MG63 (cell line): ENCODE measurements at places on chromosomes 13 and 19. TPM values are rescaled to one million over a fixed set of nuclear protein-coding genes. Genes with fewer than 3 reads are reported as not detected.

DNA sequence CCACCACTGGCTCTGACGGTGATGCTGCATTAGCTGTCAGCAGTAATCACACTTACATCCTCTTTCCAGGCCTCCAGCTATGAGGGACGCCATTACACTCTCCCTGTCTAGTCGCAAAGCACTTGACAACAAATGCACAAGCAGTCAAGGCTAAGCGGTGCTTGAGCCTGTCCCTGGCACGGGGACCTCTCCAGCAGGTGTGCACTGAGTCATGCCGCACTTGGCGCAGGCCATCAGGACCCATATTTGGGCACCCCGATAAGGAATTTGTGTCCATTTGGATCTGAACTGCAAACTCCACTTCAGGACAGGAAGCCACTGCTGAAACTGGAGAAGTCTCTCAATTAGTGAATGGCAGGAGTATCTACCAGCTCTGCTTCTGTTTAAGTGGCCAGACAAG is 301.9 kb upstream of the OBI1 start:
- no peak for DNase-seq

DNA sequence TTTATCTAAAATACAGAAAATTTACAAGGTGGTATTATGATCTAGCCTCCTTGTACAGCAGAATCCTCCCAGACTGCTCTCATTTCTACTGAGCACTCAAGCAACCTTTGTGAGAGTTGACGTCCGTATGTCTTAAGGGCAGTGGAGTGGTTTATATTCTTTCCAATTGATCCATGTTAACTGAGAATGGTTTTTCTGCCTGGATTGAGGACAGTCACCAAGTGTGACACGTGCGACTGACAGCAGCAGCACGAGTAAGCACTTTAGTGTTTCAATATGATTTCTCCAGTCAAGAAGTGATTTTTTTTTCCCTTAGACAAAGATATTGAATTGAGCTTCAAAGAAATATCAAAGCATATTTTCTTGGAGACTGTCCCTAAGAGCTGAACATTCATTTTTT is 901.7 kb downstream of the PCDH9 start:
- no peak for DNase-seq

DNA sequence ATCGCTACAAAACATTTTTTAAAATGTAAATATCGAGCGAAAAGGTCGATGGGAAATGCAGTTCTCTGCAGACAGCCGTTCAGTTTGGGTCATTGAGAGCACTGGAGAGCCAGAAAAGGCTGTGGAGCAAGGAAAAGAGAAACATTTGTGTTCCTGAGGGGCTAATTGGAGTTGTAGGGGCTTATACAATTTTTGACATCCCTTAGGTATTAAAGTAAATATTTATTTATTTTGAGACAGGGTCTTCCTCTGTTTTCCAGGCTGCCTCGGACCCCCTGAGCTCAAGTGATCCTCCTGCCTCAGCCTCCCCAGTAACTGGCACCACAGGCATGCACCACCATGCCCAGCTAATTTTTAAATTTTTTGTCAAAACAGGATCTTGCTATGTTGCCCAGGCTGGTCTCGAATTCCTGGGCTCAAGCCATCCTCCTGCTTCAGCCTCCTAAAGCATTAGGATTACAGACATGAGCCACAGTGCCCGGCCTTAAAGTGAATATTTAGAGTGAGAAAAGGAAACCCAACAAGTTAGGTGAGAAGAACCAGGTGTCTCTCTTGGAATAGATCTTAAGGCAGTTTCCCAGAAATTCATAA is 825 bp upstream of the YIF1B start:
- no peak for DNase-seq

DNA sequence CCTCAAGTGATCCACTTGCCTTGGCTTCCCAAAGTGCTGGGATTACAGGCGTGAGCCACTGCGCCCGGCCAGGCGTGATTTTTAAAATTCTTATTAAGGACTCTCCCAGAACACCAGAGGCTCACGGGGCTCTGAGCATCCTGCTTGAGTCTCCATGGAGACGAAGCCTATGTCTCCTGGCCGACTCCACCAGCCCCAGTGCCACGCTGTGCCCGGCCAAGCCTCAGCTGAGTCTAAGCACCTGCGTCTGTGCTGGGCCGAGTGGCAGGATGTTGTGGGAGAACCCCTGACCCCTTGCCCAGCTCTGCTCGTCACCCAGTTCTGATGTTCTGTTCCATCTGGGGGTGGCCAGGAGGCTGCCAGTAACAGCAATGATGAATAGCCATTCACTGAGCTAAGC is 3.9 kb upstream of the CELF5 start:
- no peak for DNase-seq

CD177 gene
- 2.7 and 4.9 TPM in 2 replicates for total RNA-seq

- DNase-seq: no peak
Observed at GRCh38 chr13:23098161-23098907, 82.4 kb upstream of the SGCG start.

GRCh38 chr13:89846926-89847585 is 1500.4 kb upstream of the MIR17HG start:
- DNase-seq: no peak

DNA sequence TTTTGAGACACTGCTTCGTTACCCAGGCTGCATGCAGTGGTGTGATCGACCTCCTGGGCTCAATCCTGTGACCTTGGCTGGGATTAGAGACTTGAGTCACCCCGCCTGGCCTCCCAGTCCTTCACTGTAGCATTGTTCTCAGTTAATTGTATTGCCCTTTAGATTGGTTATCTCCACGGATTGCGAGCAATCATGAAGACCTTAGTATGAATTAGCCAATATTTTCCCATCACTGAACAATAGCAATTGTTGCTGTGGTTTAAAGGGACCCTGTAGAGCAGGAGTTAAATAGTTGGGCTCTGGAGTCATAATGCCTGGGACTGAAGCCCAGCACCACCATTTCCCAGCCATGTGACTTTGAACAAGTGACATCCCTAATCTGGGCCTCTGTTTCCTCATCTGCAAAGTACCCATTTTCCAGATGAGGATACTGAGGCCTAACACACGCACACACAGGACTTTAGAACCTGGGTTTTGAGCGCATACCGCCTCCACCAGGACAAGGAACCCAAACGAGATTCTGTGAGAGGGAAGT is 8.4 kb downstream of the PPP1R14A start:
- peak; percentile 39 for DNase-seq

NBEA gene
- total RNA-seq: 0.05 and 0.16 TPM in 2 replicates

CYP4F12 gene
- total RNA-seq: not detected in 2 replicates

- DNase-seq: no peak
Observed at GRCh38 chr13:38803531-38803930, 116.7 kb downstream of the FREM2 start.

GPR12 gene
- total RNA-seq: not detected in 2 replicates

DNA sequence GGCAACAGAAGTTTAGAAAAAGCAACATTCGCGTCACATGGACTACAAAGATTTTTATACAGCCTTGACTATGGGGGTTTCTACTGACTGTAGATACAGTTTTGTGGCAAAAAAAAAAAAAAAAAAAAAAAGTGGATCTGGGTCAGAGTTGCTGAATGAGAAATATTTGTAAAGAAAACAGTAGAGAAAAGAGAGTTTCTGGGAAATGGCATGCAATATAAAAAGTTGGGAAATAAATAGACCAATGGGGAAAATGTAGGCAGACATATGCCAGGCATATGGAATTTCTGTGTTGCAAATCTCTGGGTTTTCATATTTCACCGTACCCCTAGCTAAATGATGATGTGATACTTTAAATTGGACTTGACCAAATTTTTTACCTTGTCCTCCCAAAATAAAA is 315.3 kb downstream of the EFNB2 start:
- DNase-seq: no peak

TMEM190 gene
- not detected in 2 replicates for total RNA-seq

DNA sequence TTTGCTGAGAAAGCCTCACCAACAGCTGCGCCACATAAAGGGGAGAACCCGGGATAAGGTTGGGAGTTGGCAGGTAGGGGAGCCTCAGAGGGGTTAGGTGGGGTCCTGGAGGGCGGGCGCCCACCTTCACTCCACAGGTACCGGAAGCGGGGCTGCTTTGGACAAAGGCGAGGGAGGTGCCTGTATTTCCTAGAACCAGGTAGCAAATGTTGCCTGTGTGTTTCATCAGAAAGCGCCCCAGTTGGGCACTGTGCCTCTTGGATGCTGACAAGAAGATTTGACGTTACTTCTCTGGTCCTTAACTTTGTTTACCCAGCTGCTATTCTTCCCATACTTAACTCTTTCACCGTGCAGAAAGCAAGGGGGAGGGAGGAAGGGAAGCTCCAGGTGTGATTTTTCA is 278.9 kb downstream of the ZNF536 start:
- no peak for DNase-seq

DNA sequence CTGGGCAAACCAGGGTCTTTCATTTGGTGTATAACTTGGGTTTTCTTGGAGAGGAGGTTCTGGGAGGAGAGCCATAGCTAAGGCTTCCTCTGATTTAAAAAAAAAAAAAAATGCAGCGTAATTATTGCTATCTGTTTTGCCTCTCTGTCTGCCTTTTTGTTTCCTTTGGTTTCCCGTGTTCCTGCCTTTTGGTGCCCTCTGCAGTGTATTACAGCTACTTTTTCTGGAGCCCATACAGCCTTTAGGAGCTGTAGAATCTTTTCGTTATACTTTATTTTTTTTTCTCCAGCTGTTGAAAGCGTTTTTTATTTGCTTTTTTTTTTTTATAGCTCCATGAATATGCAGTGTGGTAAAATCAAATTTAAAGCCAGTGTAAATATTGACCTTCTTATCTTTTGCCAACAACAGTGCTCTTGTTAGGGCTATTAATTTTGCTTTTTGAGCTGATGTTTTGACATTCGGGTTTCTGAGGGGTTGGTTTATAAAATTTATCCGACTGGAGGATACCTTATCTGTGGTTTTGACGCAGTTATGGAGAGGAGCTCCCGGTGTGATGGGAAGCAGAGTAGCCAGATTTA is 38.1 kb downstream of the ZNF493 start:
- no peak for DNase-seq

PSPN gene
- total RNA-seq: 0.35 and 0.49 TPM in 2 replicates

GRCh38 chr19:32997716-32998355 is 25.8 kb downstream of the FAAP24 start:
- no peak for DNase-seq

IGFL1 gene
- total RNA-seq: not detected in 2 replicates

GRCh38 chr13:93811071-93811737 is 584.6 kb downstream of the GPC6 start:
- no peak for DNase-seq

- no peak for DNase-seq
Observed at GRCh38 chr13:73842626-73843025, 291.6 kb downstream of the KLF12 start.

- no peak for DNase-seq
Observed at GRCh38 chr13:111184458-111185401, 69.6 kb downstream of the ARHGEF7 start.

- no peak for DNase-seq
Observed at GRCh38 chr13:46810440-46810839, 13.5 kb upstream of the ESD start.

GRCh38 chr19:34337739-34338138 is 27.3 kb upstream of the GPI start:
- DNase-seq: no peak

GRCh38 chr13:32822771-32823170 is 193.5 kb upstream of the KL start:
- no peak for DNase-seq

BRCA2 gene
- total RNA-seq: 6.1 and 11.2 TPM in 2 replicates

DNA sequence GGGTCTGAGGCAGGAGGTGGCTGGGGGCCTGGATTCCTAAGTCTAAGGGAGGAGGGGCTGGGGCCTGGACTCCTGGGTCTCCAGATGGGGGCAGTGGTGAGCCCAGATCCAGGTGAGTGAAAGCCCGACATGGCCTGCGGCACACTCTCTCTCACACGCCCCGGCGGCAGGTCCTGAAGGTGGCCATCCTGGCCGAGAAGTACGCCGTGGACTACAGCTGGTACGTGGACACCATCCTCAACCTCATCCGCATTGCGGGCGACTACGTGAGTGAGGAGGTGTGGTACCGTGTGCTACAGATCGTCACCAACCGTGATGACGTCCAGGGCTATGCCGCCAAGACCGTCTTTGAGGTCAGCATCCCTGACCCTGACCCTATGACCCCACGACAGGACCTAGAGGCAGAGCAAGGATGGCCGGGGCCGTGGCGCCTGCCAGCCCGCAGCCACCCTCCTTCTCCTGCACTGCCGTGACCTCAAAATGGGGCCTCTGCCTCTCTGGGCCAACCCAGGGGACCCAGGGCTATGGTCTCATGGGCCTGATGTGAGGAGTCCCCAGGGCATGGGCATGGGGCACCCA is 13.2 kb downstream of the FUZ start:
- no peak for DNase-seq

DNA sequence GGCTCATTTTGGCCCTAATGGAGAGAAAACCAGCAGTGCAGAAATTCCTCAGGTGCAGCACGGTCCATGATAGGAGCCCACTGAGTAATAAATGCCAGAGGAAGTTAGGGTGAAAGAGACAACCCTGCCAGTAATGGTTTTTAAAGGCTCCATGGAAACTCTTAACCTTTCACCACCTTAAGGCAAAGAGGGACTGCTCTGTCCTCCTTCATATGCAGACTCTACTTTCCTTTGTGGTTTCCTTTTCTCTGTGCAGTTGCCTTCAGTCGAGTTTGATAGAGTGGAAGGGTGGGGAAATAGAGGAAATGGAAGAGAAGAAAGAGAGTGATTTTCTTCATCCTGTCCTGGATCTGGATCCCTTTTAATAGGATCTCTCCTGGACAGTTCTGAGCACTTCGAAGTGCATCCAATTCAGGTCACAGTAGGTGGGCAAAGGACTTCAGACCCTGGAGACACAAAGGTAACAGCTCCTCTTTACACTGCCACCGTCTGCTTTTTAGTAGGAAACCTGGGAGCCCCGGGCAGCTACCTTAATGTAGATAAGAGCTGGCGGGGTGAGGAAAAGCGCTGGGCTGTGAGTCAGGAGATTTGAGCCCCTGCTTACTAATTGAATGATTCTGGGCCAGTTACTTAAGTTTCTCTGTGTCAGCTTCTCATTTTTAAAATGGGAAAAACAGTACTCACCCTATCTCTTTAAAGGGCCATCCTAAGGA is 294.8 kb downstream of the KCNRG start:
- DNase-seq: no peak

GRCh38 chr13:43133792-43134191 is 110.4 kb downstream of the DNAJC15 start:
- no peak for DNase-seq

DNA sequence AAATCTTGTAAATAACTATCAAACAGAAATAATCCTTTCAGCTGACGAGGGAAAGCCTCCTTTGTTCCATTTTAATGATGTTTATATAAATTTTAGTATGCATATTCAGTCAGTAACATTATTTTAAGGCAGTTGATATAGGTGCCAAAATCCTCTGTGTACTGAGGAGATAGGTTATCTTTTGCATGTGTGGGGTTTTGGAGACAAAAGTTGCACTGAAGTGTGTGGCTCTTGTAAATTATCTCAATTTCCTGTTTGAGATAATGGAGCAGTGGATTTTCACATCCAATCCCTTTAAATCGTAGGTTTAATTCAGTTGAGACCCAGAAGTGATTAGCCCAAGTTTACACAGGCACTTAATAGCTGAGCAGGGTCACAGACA is 106.6 kb downstream of the RGCC start:
- no peak for DNase-seq

CAPN12 gene
- total RNA-seq: not detected in 2 replicates

DNA sequence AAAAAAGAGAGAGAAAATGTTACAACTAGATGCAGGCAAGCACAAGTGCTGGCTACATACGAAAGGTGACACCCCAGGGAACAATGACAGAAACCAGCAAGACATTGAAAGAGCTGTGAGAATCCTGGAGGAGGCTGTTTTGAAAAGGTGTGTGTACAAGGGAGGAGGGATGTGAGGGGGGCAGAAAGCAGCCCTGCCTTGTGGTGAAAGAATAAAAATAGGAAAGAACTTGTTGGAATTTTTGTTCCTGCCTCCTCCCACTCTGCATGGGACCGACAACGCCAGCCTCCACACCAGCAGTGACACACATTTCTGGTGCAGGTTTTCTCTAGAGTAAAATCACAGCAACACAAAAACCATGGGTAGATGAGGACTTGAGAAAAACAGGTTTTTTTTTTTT is 1258.6 kb downstream of the PCDH9 start:
- no peak for DNase-seq
